ENCODE measurements at places on chromosomes 2 and 18.

GRCh38 chr18:36212301-36213171 is 25.2 kb downstream of the MOCOS start:
- no peak for DNase-seq

DNA sequence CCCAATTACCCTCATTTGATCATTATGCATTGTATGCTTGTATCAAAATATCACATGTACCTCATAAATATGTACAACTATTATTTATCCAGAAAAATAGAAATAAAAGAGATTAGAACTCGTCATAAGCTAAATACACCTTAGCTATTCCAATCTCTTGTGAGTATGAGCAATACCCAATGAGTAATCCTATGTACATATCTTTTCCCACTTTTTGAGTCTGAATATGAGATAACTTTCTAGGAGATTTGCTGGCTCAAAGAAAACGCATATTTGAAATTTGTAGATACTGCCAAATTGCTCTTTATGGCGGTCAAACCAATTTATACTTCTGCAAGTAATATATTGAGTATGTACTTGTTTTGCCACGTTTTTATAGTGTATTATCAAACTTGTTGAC is 24.1 kb downstream of the PRKD3 start:
- no peak for DNase-seq

DNA sequence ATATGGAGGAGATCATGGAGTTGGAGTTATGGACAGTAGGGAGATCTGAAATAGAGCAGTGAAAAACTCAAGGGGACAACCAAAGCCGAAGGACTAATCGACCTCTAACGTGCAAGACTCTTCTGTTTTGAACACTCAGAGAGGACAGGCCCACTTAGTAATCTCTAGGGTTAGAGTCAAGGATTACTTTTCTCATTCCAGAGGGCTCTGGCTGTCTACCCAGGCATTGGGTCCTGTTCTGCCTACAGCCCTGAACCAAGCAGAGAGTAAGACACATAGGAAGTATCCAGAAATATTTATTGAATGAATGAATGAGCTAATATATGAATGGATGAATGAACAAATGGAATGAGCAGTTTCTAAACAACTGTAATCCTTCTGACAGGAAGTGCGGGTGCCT is 50.3 kb upstream of the PKDCC start:
- no peak for DNase-seq

GRCh38 chr2:20444101-20444992 is 2.5 kb upstream of the RHOB start:
- DNase-seq, result peak; percentile 65

Data from adrenal gland (tissue), 19 donors.